ENCODE measurements at places on chromosomes 5 and 9.

DNA sequence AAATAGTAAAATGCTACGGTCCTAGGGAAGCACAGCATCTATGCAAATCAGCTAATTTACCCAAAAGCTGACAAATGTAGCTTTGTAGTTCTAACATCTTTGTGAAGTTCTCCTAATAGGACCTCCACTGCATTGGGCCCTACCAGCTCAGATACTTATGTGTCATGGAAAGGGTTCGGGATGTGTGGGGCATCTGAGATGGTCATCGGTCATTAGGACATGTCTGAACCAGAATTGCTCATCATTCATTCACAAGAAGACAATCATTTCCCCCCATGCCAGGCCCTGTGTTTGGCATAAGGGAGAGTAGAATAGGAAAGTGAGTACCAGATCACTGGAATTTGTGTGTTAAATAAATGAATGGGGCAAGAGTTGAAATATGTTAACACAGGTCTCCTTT lies 35.7 kb downstream of the PWWP2A start:
- no peak for DNase-seq

DNA sequence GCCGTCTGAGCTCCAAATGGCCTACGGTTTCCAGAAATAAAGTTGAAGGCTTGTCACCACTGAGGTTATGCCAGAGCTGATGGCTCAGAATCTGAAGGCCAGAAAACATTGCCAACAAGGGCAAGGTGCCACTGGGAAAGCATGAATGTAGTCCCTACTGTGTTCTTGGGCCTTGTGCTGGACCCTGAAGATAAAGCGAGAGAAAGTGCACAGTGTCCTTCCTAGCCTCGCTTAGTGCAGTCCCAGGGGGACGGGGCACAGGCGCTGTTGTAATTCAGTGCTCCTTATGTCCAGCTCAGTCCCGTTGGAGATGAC lies 84.5 kb downstream of the NDFIP1 start:
- no peak for DNase-seq

DNA sequence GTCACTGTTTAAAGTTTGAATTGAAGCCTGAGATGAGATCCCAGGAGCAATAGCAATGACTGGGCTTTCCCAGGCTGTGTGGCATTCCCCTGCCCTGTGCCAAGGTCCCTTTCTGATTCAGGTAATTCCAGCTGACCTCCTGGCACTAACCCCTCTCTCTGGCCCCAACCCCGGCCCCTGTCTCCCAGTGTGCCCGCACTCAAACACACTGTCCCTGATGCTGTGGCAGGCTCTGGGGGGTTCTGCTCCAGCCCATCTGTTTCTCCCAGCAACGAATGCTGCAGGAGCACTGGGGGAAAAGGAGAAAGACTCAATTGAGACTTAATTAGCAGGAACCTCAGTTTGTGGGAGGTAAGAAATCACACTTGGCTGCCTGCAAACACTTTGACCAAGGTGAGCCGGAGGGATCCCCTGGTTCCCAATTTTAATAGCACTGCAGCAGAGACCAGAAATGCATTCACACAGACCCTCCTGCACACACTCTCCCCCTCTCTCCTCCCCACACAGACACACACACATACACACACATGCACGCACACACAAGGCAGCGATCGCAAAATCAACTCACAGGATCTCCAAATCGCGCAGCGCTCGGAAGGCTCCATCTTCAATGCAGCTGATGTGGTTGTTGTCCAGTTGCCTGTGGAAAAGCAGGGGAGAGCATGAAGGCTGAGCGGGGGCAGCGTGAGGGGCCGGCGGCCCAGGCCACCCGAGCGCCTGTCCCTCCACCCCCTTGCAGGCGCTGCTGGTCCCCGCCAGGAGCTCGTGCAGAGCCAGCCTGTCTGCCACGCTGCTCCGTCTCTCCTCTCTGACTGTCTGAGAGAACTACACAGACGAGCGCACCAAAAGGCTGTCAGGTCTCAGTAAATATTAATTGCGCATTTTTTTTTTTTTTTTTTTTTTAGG lies 265.1 kb upstream of the PANK3 start:
- no peak for DNase-seq

DNA sequence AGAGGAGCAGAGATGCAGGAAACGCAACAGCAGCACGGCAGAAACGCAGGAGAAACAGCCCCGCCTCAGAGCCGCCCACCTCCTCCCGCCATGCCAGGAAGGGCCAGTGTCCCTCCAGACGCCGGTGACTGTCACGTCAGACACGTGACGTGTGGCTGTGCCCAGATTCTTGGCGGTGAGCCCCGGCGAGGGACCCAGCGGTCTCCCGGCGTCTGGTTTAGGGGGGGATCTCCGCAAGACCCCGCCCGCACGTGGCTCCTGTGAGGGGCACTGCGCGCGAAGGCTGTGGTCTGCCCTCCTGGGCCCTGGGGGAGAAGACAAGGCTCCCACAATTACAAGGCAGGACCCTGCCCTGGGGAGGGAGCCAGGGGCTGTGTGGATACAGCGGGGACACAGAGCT lies 2.4 kb upstream of the LCN8 start:
- DNase-seq = no peak

GRCh38 chr5:1090538-1090937 lies 21.3 kb downstream of the SLC12A7 start:
- DNase-seq = no peak

- no peak for DNase-seq
Measured at GRCh38 chr5:103607346-103607745, 44.8 kb upstream of the NUDT12 start.

- no peak for DNase-seq
Measured at GRCh38 chr5:4215143-4215542, 619.5 kb downstream of the IRX1 start.

GRCh38 chr5:158538506-158539074 lies 561.1 kb downstream of the EBF1 start:
- no peak for DNase-seq

DNA sequence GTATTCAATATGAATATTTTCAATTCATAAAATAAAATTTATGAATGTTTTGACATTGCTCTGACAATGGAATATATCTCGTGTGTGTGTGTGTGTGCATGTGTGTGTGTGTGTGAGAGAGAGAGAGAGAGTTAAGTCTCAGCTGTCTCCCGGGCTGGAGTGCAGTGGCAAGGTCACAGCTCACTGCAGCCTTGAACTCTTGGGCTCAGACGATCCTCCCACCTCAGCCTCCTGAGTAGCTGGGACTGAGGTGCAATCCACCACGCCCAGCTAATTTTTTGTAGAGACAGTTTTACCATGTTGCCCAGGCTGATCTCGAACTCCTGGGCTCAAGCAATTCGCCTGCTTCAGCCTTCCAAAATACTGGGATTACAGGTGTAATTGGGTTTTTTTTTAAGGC lies 16.1 kb downstream of the G3BP1 start:
- no peak for DNase-seq

DNA sequence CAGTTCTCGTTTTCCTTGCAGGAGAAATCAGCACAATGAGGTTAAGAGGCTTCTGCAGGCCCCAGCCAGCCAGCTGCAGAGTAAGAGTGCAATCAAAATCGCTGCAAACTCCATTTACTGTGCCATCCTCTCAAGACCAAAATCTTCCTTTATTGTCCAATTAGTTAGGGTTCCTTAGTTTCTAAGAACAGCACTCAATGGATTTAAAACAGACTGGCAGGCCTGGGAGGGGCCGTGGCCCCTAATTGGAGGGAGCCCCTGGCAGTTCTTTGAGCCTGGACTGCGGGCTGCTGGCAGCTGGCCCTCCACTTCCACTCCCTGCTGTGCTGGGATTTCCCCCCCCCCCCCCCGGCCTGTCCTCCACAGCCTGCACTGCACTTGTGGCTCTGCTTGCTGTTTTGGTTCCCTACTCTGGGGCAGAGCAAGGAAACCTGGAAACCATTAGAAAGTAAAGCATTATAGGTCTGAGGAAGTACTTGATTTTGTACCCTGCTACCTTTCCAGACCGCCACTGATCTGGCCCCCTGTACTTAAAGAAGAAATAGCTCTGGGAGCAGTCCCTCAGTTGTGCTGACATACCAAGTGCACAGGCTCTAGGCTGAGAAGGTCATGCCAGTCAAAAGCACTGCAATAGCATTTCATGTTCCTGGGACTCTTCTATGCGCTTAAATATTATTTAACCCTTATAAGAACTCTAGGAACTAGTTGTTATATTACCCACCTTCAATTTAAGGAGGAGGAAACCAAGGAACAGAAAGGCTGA lies 129.0 kb downstream of the APBA1 start:
- no peak for DNase-seq

DNA sequence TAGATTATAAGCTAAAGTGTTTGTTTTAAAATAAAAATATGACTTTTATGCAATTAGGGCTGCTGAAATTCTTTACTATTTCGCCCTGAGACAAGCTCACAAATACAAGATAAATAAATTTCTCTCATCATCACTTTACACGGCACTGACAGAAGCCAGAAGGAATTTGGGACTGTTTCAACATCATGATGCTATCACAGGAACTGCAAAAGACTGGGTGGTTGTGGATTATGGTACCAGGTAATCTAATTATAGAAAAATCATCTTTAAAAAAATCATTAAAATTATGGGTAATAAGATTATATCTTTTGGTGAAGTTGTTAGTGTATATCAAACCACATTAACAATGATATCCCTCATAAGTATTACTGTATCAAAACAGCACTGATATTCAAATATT lies 95.0 kb downstream of the MAN2A1 start:
- DNase-seq = no peak

All from glomerular endothelial cell (primary cell).